ENCODE measurements at places on chromosomes 2 and 18.

GRCh38 chr2:101718993-101719571, 21.6 kb downstream of the MAP4K4 start:
- DNase-seq = no peak

DNA sequence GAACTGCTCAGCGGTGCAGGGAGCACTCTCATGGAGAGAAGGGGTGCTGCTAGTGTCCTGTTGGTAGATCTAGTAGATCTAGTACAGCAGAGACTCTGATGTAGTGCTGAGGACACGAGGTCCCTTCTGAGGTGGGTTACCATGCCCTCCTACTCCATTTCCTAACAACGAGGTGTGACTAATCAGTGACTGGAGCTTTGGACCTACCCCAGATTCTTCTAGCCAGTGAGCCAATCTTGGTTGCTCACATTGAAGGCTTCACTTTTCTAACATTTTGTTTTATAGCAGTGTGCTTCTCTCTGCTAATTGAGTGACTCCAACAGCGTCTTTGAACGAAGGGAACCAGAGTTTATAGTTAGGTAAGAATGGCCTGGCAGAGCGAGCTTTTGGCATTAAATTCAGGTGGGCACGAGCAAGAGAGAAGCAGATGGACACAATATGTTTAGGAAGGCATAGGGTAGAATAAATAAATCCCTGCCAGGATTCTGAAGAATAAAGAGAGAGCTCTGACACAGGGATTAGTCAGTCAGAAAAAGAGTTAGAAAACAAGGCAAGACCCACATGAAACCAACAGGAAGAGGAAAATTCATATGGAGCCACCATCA, 306.0 kb upstream of the RAB12 start:
- no peak for DNase-seq

DNA sequence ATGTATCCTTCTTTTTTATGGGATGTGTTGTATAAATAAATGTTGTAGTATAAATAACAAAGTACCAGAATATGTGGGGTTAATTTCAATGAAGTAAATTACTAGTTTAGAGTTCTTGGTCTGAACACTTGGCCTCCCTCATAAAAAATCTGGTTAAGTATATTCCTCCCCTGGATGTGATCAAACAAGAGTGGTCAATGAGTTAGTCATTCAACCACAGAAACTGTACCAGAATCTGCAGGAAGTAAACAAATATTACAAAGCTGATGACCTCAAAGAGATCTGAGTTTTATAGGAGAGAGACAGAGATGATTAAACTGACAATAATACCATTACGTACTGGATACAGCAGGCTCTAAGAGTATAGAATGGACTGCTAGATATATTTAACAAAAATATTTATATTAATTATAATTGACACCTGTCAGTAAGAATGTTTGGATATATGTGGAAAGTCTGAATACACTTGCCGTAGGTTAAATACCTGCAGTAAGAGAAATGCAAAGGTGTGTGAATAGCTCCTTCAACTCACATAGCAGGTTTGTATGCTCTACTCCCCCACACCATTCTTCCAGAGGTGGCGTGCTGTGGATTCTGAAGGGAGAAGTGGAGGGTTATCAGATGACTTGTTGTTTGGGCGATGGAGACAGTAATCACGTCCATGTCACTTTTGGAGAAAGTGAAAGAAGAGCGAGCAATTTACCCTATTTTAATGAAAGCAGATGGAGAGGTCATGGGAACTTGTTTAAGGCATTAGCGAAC, 108.3 kb upstream of the LRATD1 start:
- DNase-seq = no peak

DNA sequence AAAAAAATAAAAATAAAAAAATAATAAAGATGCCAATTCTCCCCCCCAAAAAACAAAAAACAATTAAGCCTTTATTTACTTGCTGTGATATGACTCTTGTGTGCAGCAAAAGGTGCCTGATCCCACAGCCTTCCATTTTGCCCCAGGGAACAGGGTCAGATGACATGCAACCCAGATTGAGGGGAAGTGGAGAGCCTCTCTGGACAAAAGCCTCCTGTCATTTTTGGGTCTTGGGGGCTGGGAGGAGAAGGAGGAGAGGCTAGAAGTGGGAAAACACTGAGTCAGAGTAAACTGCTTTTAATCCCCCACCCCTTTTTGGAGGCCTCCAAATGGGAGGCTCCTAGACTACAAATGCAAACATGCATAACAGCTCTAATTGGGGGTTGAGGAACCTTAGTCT, 46.6 kb upstream of the SCG2 start:
- no peak for DNase-seq

GRCh38 chr2:162037886-162038285, 36.1 kb downstream of the DPP4 start:
- DNase-seq = no peak

Measured in stimulated activated CD8-positive, alpha-beta memory T cell treated with anti-CD3 and anti-CD28 coated beads, Interleukin-15, amount 100 ng/mL, for 24 hours (primary cell).